ENCODE measurements at places on chromosomes 2 and 18.
A peak's percentile ranks its signal among the peaks of the same experiment; 100 is the strongest.

- DNase-seq, result no peak
These were observed 163.5 kb downstream of the UXS1 start for GRCh38 chr2:106030287-106031268.

- DNase-seq, result peak; percentile 32
These were observed 30.7 kb downstream of the GPD2 start for GRCh38 chr2:156466739-156467405.

GRCh38 chr2:457792-458424 is 170.0 kb upstream of the ALKAL2 start:
- no peak for DNase-seq

DNA sequence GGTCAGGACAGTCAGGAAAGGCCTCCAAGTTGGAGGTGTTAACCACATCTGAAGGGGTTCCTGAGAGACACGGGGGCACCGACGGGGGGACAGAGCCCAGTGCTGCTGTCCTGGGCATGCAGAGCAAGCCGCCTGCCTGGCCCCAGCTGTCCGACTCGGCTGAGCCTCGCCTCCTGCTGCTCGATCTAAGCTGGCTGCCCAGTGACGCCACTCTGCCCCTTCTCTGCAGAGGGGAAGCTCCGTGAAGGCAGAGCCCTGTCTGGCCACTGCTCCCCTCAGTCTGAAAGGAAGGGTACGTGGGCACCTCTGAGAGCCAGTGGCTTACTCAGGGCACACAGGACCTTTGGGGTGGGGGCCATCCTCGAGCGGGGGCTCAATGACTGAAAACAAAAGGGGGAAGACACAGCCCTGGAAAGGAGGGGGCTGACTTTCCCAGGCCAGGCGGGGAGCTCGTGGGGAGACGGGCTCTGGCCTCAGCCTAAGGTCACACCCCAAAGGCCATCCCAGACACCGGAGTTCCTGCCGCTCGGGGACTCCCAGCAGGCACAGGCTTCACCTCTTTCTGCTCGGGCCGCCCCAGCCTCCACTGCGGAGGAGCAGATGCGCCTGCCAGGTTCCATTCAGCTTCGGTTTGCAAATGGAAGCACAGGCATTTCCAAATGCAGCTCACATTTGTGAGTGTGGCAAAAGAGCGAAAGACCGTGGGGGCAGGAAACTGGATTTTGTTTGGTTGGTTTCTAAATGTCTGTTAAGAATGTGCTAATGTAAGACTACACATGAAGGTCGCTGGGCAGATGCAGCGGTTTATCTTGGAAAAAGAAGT is 136.9 kb downstream of the HDAC4 start:
- DNase-seq, result no peak

DNA sequence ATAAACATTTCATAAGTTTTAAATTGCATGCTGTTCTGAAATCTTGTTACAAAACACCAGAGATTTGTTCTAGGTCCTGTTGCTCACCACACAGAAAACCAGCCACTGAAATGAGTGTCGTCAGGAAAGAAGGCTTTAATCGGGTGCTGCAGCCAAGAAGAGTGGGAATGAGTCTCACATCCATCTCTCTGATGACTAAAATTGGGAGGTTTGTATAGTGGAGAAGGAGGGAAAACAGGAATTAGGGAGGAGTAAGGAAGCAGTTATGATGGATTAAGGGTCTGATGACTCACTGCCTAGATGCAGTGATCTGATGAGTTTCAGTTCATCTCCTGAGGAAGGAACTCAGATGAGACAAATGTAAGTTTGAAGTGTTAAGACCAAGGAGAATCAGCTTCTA is 42.1 kb upstream of the GPR39 start:
- no peak for DNase-seq

GRCh38 chr18:48475635-48476549 is 62.9 kb upstream of the CTIF start:
- peak; percentile 62 for DNase-seq

Data from HAP-1 (cell line).